Chondrocyte (in vitro differentiated cells): ENCODE measurements at places on chromosomes 1 and 21. TPM values are rescaled to one million over a fixed set of nuclear protein-coding genes. Genes with fewer than 3 reads are reported as not detected.

Gene CDC20
- 14.4 to 16.9 TPM (median 14.5 TPM) in 3 replicates for total RNA-seq

Gene SYT6
- not detected in 3 replicates for total RNA-seq

Gene HPCA
- 0.54 TPM in 1 of 3 replicates, not detected in the others for total RNA-seq

Gene LRRC8C
- 2.3 to 2.6 TPM (median 2.3 TPM) in 3 replicates for total RNA-seq

Gene GJA8
- not detected in 3 replicates for total RNA-seq

Gene LORICRIN
- total RNA-seq, result not detected in 3 replicates

Gene DCST1
- not detected in 3 replicates for total RNA-seq

Gene IL22RA1
- total RNA-seq, result not detected in 3 replicates

Gene NTMT2
- total RNA-seq, result not detected in 3 replicates

Gene PRRX1
- total RNA-seq, result 158 to 224 TPM (median 168 TPM) in 3 replicates

Gene SLC16A4
- 16.5 to 23.9 TPM (median 17.0 TPM) in 3 replicates for total RNA-seq

- DNase-seq, result no peak
- H3K36me3 ChIP-seq, result no peaks in the 10 kb centered on the region
- no peaks in the 10 kb centered on the region for H3K27me3 ChIP-seq
Measured at GRCh38 chr1:31299365-31299764, 2.5 kb downstream of the ZCCHC17 start.

- peaks cover 24% of the 10 kb centered on the region for H3K4me1 ChIP-seq
- DNase-seq, result no peak
- H3K27me3 ChIP-seq, result no peaks in the 10 kb centered on the region
- H3K27ac ChIP-seq, result no peak overlapping the region
- no peaks in the 10 kb centered on the region for H3K36me3 ChIP-seq
Measured at GRCh38 chr1:241401156-241401555, 44.2 kb upstream of the RGS7 start.

DNA sequence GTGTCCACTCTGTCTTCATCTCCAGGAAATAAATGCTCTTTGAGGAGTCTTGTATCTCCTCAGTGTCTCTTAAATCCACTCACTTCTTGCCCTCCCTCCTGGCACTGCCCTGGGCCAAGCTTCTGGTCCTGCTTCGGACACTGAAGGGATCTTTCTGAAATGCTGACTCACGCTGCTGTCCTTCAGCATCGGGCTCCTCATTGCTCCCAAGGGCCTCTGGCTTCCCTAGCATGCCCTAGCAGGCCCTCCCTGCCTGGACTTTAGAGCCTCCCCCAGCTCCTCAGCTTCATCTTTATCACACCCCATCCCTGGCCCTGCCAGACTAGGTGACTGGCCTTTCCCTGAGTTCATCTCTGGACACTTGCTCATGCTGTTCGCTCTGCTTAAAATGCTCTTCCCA lies 96.6 kb downstream of the FOXD2 start:
- peaks cover 21% of the 10 kb centered on the region for H3K4me1 ChIP-seq
- H3K36me3 ChIP-seq, result peaks cover 2% of the 10 kb centered on the region
- peak overlapping the region; percentile 49 for H3K27ac ChIP-seq
- no peak overlapping the region for H3K4me3 ChIP-seq
- no peak for DNase-seq

- H3K4me3 ChIP-seq, result no peak overlapping the region
- no peaks in the 10 kb centered on the region for H3K4me1 ChIP-seq
- DNase-seq, result no peak
- H3K27me3 ChIP-seq, result peaks cover 7% of the 10 kb centered on the region
- peaks cover 8% of the 10 kb centered on the region for H3K36me3 ChIP-seq
Measured at GRCh38 chr1:201409440-201409839, 10.3 kb upstream of the LAD1 start.

- peaks cover 11% of the 10 kb centered on the region for H3K4me1 ChIP-seq
- peaks cover 6% of the 10 kb centered on the region for H3K27me3 ChIP-seq
- peaks cover 3% of the 10 kb centered on the region for H3K36me3 ChIP-seq
- DNase-seq, result no peak
- peak overlapping the region; percentile 41 for H3K27ac ChIP-seq
Measured at GRCh38 chr21:45253180-45253579, 34.5 kb downstream of the POFUT2 start.

GRCh38 chr1:59564192-59564891 lies 250.4 kb upstream of the HOOK1 start:
- H3K4me1 ChIP-seq, result peaks cover 13% of the 10 kb centered on the region
- no peaks in the 10 kb centered on the region for H3K36me3 ChIP-seq
- no peaks in the 10 kb centered on the region for H3K27me3 ChIP-seq
- no peak overlapping the region for H3K27ac ChIP-seq
- no peak for DNase-seq
- H3K4me3 ChIP-seq, result no peak overlapping the region

GRCh38 chr1:239023732-239024360 lies 362.5 kb upstream of the CHRM3 start:
- DNase-seq, result no peak
- H3K4me1 ChIP-seq, result no peaks in the 10 kb centered on the region
- H3K36me3 ChIP-seq, result no peaks in the 10 kb centered on the region
- no peaks in the 10 kb centered on the region for H3K27me3 ChIP-seq

GRCh38 chr1:37037690-37038089 lies 3.4 kb upstream of the GRIK3 start:
- peaks cover 73% of the 10 kb centered on the region for H3K27me3 ChIP-seq
- H3K27ac ChIP-seq, result no peak overlapping the region
- H3K36me3 ChIP-seq, result peaks cover 1% of the 10 kb centered on the region
- no peak for DNase-seq

DNA sequence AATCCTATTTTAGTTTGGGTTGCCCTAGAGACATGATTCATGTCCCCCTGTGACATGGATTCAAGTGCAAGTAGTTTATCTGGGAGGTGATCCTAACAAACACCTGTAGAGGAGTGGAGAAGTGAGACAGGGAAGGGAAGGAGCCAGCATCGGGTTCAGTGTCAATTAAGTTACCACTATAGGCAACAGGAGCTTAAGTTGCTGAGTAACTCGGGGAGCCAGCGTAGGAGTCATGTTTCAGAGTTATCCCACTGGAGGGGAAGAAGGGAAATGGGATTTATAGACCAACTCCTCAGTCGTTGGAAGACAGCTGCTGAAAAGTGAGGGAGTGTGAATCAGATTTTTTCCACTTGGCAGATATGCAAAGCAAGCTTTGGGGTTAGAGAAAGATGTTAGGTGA lies 54.9 kb downstream of the SLC30A7 start:
- no peak for DNase-seq
- peaks cover 26% of the 10 kb centered on the region for H3K4me1 ChIP-seq
- H3K27ac ChIP-seq, result peak overlapping the region; percentile 68
- H3K4me3 ChIP-seq, result no peak overlapping the region

GRCh38 chr1:222786121-222786520 lies 28.7 kb upstream of the DISP1 start:
- no peak overlapping the region for H3K4me3 ChIP-seq
- no peak overlapping the region for H3K27ac ChIP-seq
- no peaks in the 10 kb centered on the region for H3K36me3 ChIP-seq
- DNase-seq, result no peak
- H3K27me3 ChIP-seq, result peaks cover 24% of the 10 kb centered on the region

DNA sequence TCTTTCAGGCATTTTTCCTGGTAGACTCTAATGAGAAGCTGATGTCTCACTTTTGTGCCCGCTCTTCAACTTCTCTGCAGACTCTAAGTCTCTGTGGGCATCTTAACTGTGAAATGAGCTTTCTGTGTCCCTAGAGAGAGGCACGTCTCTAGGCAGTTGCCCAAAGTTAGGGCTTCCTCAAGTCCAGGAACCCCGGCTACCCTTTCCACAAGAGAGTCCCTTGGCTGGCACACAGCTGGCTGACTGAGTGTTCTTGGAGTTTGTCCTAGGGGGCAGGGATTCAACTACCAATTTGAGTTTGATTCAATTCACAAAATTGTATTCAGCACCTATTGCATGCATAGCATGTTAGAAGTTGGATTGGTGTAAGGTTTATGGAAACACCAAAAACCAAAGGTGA lies 1.4 kb downstream of the GPR61 start:
- no peak overlapping the region for H3K27ac ChIP-seq
- no peaks in the 10 kb centered on the region for H3K4me1 ChIP-seq
- no peaks in the 10 kb centered on the region for H3K36me3 ChIP-seq
- H3K27me3 ChIP-seq, result peaks cover 6% of the 10 kb centered on the region

GRCh38 chr1:118388301-118388959 lies 203.4 kb upstream of the SPAG17 start:
- H3K27me3 ChIP-seq, result no peaks in the 10 kb centered on the region
- H3K4me1 ChIP-seq, result peaks cover 11% of the 10 kb centered on the region
- no peaks in the 10 kb centered on the region for H3K36me3 ChIP-seq

DNA sequence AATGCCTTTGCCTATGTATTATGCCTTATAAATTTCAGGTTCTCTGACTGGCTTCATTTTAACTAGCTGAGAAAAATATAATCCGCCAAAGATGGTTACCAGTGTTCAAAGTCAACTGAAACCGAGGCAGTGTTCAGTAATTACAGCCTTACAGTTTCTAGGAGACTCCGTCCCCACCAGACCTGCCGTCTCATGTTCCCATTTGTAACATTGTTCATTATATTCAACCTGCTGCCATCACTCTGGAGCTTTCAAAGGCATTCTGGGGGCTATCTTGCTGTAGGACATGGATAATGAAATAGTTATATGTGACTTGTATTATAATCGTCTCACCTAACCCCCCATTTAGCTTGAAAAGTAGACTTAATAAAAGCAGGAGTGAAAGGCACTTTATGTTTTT lies 302.5 kb downstream of the RWDD3 start:
- H3K27ac ChIP-seq, result no peak overlapping the region
- no peak overlapping the region for H3K4me3 ChIP-seq
- no peak for DNase-seq
- peaks cover 3% of the 10 kb centered on the region for H3K27me3 ChIP-seq
- H3K4me1 ChIP-seq, result no peaks in the 10 kb centered on the region
- H3K36me3 ChIP-seq, result no peaks in the 10 kb centered on the region

DNA sequence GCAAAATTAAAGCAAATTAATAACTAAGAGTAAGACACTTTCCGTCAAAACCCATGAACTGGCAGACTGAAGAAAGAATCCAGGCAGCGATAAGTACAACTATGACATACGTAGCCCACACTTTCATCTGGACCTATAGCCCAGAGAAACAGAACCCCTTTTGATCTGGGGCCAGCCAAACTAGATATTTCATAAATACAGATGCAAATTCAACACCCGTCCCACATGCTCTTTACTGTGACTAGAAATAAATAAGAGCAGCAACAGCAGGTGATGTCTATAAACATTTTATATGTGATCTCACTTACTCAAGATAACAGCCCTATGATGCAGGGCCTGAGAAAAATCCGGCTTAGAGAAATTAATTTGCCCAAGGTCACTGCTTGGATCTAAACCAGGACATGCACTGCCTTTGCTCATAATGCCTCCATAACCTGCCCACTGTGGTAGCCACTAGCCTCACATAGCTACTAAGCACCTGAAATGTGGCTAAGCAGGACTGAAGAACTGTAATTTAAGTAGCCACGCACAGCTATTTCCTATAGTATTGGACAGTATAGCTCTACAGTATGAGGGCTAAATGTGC lies 130.2 kb downstream of the TGFBR3 start:
- no peaks in the 10 kb centered on the region for H3K36me3 ChIP-seq
- H3K4me3 ChIP-seq, result no peak overlapping the region
- peaks cover 12% of the 10 kb centered on the region for H3K4me1 ChIP-seq
- H3K27ac ChIP-seq, result no peak overlapping the region
- DNase-seq, result no peak
- H3K27me3 ChIP-seq, result no peaks in the 10 kb centered on the region

GRCh38 chr1:118339400-118340124 lies 154.5 kb upstream of the SPAG17 start:
- no peaks in the 10 kb centered on the region for H3K27me3 ChIP-seq
- no peak overlapping the region for H3K4me3 ChIP-seq
- no peaks in the 10 kb centered on the region for H3K36me3 ChIP-seq
- no peak for DNase-seq
- H3K27ac ChIP-seq, result peak overlapping the region; percentile 83
